ENCODE measurements at places on chromosomes 3 and 15.

- no peak overlapping the region for H3K27ac ChIP-seq
- no peaks in the 10 kb centered on the region for H3K36me3 ChIP-seq
- peaks cover 12% of the 10 kb centered on the region for H3K4me1 ChIP-seq
- H3K27me3 ChIP-seq: no peaks in the 10 kb centered on the region
- no peak overlapping the region for H3K4me3 ChIP-seq
- DNase-seq: no peak
Observed at GRCh38 chr3:99945328-99945995, 127.8 kb downstream of the CMSS1 start.

DNA sequence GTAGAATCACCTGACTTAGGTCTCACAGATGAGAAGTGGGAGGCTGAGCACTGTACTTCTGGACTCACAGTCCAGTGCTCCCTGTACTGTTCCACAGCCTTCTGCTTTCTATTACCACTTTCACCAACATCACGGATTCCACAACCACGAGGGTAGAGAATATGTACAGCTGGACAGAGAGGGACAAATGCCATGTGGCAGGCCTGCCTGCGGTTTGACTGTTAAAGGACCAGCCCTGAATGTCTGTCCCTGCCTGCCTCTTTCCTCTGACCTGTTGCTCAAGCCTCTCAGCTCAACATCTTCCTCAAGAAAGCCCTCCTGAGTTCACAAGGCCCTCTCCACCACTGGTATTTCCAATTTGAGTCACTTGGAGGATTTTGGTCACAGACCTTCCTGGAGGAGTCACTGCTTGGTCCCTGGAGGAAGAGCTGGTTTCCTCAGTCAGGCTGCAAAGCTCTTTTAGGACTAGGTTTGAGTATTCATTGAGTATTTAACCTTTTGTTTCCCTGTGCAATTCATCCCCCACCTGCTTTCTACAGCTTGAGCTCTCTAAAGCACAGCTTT lies 49.1 kb downstream of the RAB11A start:
- H3K4me1 ChIP-seq: peaks cover 14% of the 10 kb centered on the region
- DNase-seq: no peak
- no peak overlapping the region for H3K27ac ChIP-seq
- H3K36me3 ChIP-seq: no peaks in the 10 kb centered on the region

DNA sequence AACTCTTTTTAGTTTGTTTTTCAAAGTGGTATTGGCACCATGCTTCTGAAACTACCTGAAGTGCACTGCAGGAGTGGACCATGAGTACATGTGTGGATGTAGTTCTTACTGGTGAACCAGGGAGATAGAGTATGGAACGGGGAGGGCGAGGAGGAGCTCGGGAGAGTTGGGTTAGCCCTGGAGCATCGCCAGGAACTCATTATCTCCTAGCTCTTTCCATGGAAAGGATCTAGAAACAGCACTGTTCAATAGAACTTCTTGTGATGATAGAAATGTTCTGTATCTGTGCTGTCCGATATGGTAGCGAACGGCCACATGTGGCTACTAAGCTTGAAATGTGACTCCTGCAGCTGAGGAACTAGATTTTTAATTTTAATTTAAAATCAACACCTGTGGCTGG lies 47.3 kb downstream of the VGLL4 start:
- H3K36me3 ChIP-seq: no peaks in the 10 kb centered on the region
- peaks cover 28% of the 10 kb centered on the region for H3K4me1 ChIP-seq
- H3K27me3 ChIP-seq: no peaks in the 10 kb centered on the region
- no peak overlapping the region for H3K27ac ChIP-seq

DNA sequence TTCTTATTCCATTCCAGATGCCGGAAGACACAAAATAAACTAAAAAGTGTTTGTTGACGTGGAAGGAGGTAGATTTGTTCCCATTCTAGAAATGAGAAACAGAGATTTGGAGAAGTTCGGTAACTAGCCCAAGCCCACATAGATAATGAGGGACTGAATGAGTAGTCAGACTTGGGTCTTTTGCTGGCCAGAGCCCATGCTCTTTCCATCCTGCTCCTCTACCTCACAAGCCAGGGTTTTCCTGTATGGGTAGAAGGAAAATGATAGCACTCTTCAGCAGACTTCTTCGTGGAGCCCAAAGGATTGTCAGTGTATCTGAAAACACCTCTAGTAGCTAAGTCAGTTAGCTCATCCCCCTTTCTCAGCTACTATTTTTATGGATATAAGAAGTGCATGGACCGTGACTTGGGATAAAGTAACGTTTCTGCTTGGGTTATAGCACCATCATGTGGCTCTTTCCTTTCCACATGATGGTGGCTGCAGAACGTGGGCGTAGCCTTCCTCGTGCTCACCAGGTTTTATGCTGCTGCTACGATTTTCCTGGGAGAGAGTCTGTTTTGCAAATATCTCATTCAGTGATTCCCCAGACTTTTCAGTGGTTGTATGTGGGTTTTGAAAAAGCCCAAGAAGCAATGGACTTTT lies 84.6 kb downstream of the DGKG start:
- H3K4me1 ChIP-seq: no peaks in the 10 kb centered on the region
- no peak overlapping the region for H3K27ac ChIP-seq
- H3K36me3 ChIP-seq: no peaks in the 10 kb centered on the region

GRCh38 chr15:96330064-96330449 lies 443 bp upstream of the NR2F2 start:
- H3K4me1 ChIP-seq: peaks cover 4% of the 10 kb centered on the region
- H3K4me3 ChIP-seq: peak overlapping the region; percentile 26
- no peaks in the 10 kb centered on the region for H3K27me3 ChIP-seq

DNA sequence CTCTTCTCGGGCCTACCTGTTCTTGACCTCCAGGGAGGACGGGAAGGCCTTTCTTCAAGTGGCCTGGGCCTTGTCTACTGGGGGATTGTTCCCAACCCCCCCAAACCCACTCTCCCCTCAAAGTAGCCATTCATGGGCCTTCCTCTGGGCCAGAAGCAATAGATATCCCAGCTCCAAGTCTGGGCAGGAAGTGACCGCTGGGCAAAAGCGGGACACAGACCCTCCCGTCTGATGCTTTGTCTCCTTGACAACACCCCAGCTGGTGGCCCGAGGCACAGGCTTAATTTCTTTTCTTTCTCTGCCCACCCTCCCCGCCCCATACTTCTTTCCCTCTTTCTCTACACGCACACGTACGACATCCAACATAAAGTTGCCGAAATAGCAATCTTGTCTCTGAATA lies 41.4 kb upstream of the FEZF2 start:
- DNase-seq: no peak
- no peak overlapping the region for H3K4me3 ChIP-seq
- H3K27me3 ChIP-seq: no peaks in the 10 kb centered on the region
- H3K27ac ChIP-seq: no peak overlapping the region

DNA sequence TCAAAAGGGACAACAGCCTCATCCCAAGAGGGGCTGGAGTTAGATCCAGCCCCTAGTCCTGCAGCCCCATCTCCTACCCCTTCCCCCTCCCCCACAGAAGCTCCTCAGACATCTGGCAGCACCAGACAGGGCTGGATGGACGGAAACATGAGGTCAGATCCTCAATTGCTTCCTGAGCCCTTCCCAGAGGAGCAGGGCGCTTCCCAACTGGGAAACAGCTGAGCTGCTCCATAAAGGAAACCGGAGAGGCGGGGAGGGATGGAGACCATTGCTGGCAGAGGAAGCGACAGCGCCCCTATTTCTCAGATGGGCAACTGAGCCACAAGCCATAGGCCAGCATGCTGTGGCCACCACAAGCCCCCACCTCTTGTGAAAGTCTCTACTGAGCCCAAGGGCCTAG lies 18.3 kb upstream of the CYP11A1 start:
- H3K4me1 ChIP-seq: no peaks in the 10 kb centered on the region
- no peak overlapping the region for H3K27ac ChIP-seq
- no peak for DNase-seq
- no peaks in the 10 kb centered on the region for H3K36me3 ChIP-seq

- H3K27ac ChIP-seq: no peak overlapping the region
- no peaks in the 10 kb centered on the region for H3K36me3 ChIP-seq
- no peaks in the 10 kb centered on the region for H3K4me1 ChIP-seq
- no peak overlapping the region for H3K4me3 ChIP-seq
- no peaks in the 10 kb centered on the region for H3K27me3 ChIP-seq
- DNase-seq: no peak
Observed at GRCh38 chr15:45181491-45182285, 6.1 kb downstream of the SHF start.

GRCh38 chr15:89358755-89359439 lies 24.3 kb upstream of the POLG start:
- DNase-seq: peak; percentile 86
- peak overlapping the region; percentile 42 for H3K4me3 ChIP-seq
- H3K4me1 ChIP-seq: peaks cover 5% of the 10 kb centered on the region
- no peak overlapping the region for H3K27ac ChIP-seq
- H3K36me3 ChIP-seq: no peaks in the 10 kb centered on the region
